Pancreas (tissue), 10 donors: ENCODE measurements at places on chromosomes 5 and 9.

GRCh38 chr5:135276151-135276550 lies 122.9 kb downstream of the MACROH2A1 start:
- H3K4me1 ChIP-seq = no peaks in the 10 kb centered on the region
- DNase-seq = no peak
- no peak overlapping the region for H3K27ac ChIP-seq
- no peak overlapping the region for H3K4me3 ChIP-seq
- H3K36me3 ChIP-seq = no peaks in the 10 kb centered on the region
- no peaks in the 10 kb centered on the region for H3K27me3 ChIP-seq

GRCh38 chr9:76521244-76521681 lies 62.3 kb downstream of the GCNT1 start:
- no peak for DNase-seq
- H3K4me1 ChIP-seq = no peaks in the 10 kb centered on the region
- H3K4me3 ChIP-seq = no peak overlapping the region
- no peaks in the 10 kb centered on the region for H3K36me3 ChIP-seq

GRCh38 chr9:87342743-87343142 lies 154.9 kb upstream of the DAPK1 start:
- peaks cover 3% of the 10 kb centered on the region for H3K4me1 ChIP-seq
- H3K27me3 ChIP-seq = no peaks in the 10 kb centered on the region
- H3K36me3 ChIP-seq = no peaks in the 10 kb centered on the region
- no peak for DNase-seq
- no peak overlapping the region for H3K27ac ChIP-seq

GRCh38 chr5:111997711-111998110 lies 240.7 kb upstream of the NREP start:
- no peaks in the 10 kb centered on the region for H3K36me3 ChIP-seq
- no peaks in the 10 kb centered on the region for H3K4me1 ChIP-seq
- H3K27me3 ChIP-seq = no peaks in the 10 kb centered on the region
